Activated T-cell treated with anti-CD3 and anti-CD28 coated beads, Interleukin-2, amount 50 U/mL, for 72 hours (primary cell): ENCODE measurements at places on chromosomes 11 and 22. TPM values are rescaled to one million over a fixed set of nuclear protein-coding genes. Genes with fewer than 3 reads are reported as not detected.

The TCN1 gene
- not detected for total RNA-seq

The MRPL21 gene
- total RNA-seq: 56.4 TPM

The TMEM86A gene
- total RNA-seq: 1.0 TPM

The MS4A2 gene
- total RNA-seq: not detected

The CHCHD10 gene
- 62.5 TPM for total RNA-seq

The SLC6A5 gene
- not detected for total RNA-seq

The LIF gene
- total RNA-seq: 71.3 TPM

The POLR2F gene
- total RNA-seq: 47.9 TPM

The GUCY1A2 gene
- total RNA-seq: not detected

The CWF19L2 gene
- total RNA-seq: 16.2 TPM
